Activated CD4-positive, alpha-beta memory T cell treated with anti-CD3 and anti-CD28 coated beads for 36 hours (primary cell): ENCODE measurements at places on chromosomes 3 and 15.

GRCh38 chr3:138449490-138449889 lies 15.1 kb downstream of the ESYT3 start:
- no peak for DNase-seq

- no peak for DNase-seq
These were observed 8.5 kb upstream of the LSAMP start for GRCh38 chr3:116453666-116454346.

- DNase-seq: no peak
These were observed 9.4 kb downstream of the HACL1 start for GRCh38 chr3:15591928-15592327.

- no peak for DNase-seq
These were observed 179.9 kb upstream of the ANKRD28 start for GRCh38 chr3:15977598-15978232.

DNA sequence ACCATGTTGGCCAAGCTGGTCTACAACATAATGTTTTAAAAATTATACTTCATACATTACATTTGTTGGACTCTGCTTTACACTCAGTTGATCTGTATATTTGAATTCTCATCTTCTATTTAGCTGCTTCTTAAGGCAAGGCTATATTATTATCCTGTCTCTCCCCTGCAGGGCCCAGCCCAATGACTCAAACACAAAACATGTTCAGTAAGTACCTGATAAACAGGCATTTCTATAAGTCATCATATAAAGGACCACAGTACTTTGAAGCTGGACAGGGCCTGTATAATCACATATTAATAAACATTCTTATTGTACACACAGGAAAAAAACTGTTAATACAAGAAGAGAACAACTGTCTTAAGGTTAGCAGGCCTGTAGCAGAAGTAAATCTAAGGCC lies 36.2 kb downstream of the NGLY1 start:
- no peak for DNase-seq

- peak; percentile 58 for DNase-seq
These were observed 16.0 kb upstream of the CPEB1 start for GRCh38 chr15:82663186-82663600.

DNA sequence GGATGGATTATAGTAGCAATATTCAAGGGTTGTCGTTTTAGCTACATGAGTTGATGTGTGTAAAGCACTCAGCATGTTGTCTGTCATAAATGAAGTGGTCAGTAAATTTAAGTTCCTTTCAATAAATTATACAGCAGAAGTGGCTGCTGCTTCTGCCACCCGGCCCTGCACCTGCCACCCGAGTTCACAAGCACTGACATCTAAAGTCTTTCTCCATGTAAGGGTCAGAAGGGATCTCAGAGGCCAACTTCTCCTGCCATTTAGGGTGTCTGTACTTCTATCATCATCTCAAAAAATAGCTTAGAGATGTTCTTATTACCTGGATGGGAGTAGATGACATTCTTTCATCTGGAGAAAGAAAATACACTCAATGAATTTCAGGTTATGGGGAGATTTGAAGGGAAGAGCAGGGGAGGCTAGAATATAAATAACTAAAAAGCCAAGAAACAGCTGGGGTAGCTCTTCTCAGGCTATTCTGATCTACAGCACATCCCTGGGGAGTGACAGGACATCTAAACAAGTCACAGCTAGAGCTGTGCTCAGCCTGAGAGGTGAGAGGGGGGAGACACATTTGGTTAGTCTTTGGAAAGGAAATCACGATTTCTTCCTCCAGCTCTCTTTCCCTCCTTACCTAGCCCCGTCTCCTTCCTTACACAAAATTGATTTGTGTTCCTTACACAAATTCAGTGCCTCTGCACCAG lies 8.0 kb downstream of the GCSAM start:
- DNase-seq: no peak

- peak; percentile 76 for DNase-seq
These were observed 46.4 kb upstream of the HES1 start for GRCh38 chr3:194089357-194090177.

DNA sequence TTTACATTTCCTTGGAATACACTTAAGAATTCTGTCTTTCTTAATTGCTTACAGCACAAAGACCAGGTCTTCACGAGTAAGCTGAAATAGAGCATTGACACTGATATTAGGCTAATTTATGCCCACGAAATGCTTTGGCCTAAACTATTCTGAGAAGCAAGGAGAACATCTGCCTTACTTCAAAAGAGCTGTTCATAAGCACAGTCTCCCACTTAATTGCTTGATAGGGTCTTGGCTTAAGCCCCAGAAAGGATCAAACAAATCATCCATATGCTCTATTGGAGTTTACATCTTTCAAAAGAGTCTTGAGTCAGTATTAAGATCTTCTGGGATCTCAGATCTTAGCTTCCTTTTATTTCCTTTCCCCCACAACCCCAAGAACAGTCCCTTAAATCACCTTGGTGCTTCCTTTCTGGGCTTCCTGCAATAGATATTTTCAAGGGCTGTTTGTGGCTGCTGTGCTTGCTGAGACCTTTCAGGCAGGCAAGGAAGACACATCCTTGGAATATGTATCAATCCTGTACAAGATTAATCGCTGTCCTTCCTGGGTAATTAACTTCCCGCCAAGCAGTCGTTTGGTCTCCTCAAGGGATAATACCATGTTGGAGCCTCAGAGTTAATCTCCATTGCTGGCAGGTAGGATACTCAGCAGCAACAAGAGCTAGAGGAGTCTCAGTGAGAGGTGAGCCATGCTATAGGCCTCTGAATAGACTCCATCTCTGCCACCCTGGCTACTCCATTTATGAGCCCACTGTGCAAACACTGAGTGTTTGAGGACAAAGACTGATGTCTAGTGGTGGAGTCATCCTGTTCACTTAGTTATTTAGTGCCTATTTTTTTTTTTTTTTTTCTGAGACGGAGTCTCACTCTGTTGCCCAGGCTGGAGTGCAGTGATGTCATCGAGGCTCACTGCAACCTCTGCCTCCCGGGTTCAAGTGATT lies 37.1 kb downstream of the TMEM158 start:
- no peak for DNase-seq

DNA sequence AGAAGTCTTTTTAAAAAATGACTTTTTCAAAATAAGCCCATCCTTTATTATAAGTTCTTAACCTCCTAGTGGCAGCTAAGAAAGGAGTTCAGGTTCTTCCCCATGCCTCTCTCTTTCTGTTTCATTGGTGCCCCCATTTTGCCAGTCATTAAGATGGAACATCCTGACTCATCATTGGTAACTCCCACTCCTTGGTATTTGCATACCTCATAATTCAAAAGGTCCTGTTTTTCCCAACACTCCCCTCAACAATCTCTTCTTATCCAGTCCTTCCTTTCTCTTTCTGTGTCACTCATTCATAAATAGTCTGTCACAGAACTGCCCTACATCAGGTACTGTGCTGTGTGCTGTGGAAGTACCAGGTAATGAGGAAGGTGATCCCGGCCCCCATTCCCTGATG lies 394.0 kb downstream of the FOXP1 start:
- no peak for DNase-seq

- DNase-seq: no peak
These were observed 29.4 kb downstream of the ABTB1 start for GRCh38 chr3:127702151-127702578.

- DNase-seq: no peak
These were observed 7.2 kb upstream of the SEC22A start for GRCh38 chr3:123194552-123194951.

- no peak for DNase-seq
These were observed 185.2 kb downstream of the SHOX2 start for GRCh38 chr3:157920822-157921700.

DNA sequence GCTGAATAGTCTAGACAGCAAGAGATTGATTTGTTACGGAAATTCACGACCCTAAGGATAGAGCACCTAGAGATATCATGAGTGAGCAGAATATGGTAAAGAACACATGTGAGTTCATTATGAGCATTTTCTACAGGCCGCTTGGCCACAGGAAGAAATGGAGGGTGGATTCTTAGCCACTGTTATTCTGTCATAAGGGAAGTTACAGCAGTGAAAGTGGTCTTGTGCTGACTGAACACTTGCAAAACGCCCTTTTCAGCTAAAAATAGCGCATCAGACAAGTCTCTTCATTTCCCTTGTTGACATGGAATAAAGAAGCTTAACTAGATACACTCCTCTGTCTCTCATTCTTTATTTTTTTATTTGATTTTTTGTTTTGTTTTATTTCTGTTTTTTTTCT lies 19.8 kb downstream of the DGKG start:
- no peak for DNase-seq

DNA sequence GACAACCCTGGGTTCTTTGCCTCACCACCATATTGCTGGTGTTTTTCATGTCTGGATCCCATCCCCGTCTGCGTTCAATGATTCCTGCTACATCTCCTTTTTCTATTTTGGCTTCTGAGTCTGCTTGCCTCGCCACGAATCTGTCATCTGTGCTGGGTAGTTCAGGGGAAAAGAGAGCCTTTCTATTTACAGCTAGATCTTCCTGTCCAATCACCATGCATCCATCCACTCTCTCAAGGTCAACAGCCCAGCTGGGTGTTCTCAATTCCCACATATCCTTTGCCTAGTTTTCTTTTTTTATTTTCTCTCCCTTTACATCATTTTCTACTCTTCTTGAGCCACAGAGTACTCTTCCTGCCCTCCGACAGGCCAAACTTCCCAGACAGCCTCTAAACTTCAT lies 104.8 kb upstream of the RAD18 start:
- DNase-seq: no peak

GRCh38 chr3:58529516-58530353 lies 7.3 kb downstream of the ACOX2 start:
- DNase-seq: peak; percentile 28

- no peak for DNase-seq
These were observed 10.4 kb upstream of the RTP1 start for GRCh38 chr3:187186801-187187421.

- DNase-seq: no peak
These were observed 52.4 kb upstream of the GYG1 start for GRCh38 chr3:148938936-148939335.

GRCh38 chr3:151382671-151383070 lies 1.9 kb downstream of the P2RY12 start:
- no peak for DNase-seq

DNA sequence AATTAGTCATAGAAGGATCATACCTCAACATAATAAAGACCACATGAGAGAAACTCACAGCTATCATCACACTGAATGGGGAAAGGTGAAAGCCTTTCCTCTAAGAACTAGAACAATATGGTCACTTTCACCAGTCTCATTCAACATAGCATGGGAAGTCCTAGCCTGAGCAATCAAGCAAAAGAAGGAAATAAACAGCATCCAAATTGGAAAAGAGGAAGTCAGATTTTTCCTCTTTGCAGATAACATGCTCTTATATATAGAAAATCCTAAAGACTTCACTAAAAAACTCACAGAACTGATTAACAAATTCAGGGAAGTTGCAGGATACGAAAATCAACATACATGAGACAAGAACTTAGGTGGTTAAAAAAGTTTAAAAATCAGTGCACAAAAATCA lies 24.7 kb downstream of the MAP3K13 start:
- no peak for DNase-seq

DNA sequence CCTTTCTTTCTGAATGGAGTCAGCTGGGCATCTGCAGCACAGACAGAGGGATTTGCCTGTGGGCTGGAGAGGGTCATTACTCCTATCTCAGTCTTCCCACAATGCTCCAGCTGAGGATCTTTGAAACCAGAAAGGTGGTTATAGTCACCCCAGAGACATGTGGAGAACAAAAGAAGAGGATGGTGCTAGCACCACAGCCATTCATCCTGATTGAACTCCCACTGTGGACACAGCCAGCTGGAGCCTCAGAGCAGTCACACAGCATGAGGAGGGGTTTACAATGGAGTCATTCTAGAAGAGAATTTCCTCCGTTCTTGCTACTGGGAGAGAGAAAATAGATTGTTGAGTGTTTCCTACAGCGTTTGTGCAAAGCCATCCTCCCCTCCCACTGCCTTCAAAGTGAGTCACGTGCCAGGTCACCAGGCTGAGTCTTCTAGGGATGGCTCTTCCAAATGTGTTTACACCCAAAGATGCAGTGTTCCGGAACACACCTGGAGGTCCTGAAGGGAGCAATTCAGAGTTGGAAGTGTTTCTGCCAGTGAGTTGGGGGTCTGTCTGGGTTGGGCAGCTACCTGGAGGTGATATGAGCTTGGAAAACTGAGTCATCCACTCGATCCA lies 18.9 kb upstream of the GREM1 start:
- DNase-seq: no peak

GRCh38 chr15:58448331-58448730 lies 16.5 kb downstream of the LIPC start:
- DNase-seq: no peak

DNA sequence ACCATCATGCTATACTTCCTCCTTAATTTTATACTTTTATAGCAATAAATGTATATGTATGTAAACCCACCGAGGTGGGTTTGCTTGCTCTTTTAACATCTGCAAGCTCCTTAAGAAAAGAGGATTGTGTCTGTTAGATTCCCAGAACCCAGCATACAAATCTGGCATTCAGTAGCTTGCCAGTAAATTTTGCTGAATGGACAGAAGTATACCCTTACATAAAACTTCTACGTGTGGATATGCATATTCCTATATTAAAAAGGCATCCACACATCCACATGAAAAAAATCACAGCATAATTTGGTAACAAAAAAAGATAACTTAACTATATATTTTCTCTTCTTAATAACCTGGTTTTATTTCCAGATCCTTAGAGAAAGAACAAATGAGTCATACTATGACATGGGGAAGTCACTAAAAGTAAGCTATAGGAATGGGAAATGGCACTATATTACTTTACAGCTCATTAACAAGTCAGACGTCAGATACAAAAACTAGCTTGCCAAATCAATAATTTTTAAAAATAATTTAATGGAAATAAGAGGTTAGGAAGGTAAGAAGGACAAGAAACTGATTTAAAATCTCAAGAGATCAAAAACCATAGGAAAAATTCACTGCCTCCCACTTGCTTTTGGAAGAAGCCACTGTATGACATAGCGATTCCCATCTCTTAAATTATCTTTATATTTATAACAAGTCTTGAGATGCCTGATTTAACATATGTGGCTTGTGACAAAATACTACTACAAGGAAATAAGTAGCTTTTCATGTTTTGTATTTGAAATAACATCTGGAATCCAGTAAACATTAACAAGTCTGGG lies 68.7 kb downstream of the SUMF1 start:
- no peak for DNase-seq

GRCh38 chr15:24916305-24917009 lies 38.3 kb upstream of the SNRPN start:
- DNase-seq: peak; percentile 9

DNA sequence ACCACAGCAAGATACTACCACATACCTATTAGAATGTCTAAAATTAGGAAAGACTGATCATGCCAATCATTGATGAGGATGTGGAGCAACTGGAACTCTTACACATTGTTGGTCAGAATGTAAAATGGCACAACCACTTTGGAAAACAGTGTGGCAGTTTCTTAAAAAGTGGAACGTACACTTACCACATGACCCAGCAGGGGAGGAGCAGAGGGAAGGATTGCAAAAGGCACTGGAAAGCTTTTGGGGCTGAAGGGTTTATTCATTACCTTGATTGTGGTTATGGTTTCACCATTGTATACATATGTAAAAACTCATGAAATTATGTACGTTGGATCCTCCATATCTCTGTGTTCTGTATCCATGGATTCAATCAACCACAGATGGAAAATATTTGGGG lies 3.3 kb upstream of the EHD4 start:
- peak; percentile 2 for DNase-seq
